ENCODE measurements at places on chromosomes 2 and 18.

GRCh38 chr2:148876202-148876594 is 1.2 kb downstream of the KIF5C start:
- no peaks in the 10 kb centered on the region for H3K36me3 ChIP-seq
- no peak overlapping the region for H3K27ac ChIP-seq
- H3K4me3 ChIP-seq, result peak overlapping the region; percentile 74
- H3K27me3 ChIP-seq, result no peaks in the 10 kb centered on the region

DNA sequence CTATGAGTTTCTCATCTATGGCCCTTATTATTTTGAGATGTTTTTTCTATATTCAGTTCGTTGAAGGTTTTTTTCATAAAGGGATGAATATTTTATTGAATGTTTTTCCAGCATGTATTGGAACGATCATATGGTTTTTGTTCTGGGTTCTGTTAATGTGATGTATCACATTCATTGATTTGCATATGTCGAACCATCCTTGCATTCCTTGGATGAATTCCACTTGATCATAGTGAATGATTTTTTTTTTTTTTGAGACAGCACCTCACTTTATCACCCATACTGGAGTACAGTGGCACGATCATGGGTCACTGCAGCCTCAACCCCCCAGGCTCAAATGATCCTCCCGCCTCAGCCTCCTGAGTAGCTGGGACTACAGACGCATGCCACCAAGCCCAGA is 5.5 kb upstream of the NEMP2 start:
- H3K36me3 ChIP-seq, result no peaks in the 10 kb centered on the region
- no peak for DNase-seq
- H3K27me3 ChIP-seq, result no peaks in the 10 kb centered on the region
- no peak overlapping the region for H3K4me3 ChIP-seq
- no peak overlapping the region for H3K27ac ChIP-seq
- peaks cover 9% of the 10 kb centered on the region for H3K4me1 ChIP-seq

GRCh38 chr2:64359892-64360657 is 93.9 kb upstream of the LGALSL start:
- H3K27ac ChIP-seq, result peak overlapping the region; percentile 86
- H3K4me1 ChIP-seq, result peaks cover 18% of the 10 kb centered on the region
- peak overlapping the region; percentile 21 for H3K4me3 ChIP-seq
- DNase-seq, result peak; percentile 88
- H3K36me3 ChIP-seq, result no peaks in the 10 kb centered on the region

DNA sequence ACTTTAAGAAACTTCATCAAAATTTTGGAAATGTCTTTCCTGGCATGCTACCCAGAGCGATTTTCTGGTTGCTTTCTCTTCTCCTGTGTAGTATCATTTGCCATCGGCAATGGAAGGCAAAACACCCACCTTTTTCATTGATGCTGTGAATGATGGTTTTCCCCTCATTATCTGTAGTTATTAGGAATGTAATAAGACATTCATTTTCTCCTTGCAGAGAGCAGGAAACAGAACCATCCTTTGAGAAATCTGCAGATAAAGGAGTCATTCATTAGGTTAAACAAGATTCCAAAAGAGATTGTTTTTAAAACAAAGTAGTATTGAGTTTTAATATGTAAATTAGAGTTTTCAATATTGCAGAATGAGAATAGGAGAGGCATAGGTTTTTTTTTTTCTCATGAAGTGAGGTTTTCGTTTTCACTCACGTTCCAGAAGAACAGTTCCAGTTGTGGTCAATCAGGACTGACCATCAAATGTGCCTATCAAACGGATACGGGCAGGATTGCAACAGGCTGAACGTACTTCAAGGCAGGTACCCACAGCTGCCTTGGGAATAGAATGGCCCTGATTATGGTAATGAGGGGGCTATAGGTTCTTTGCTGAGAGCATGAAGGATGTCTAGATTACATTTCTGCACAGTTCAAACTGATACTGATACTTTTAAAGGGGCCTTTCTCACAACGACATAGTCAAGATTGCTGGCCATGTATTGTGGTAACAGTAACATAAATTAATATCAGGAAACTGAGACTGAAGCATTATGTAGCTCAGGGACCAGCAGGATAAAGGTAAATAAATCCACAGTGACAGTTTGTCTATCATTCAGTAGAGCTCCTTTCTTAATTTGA is 49.8 kb upstream of the PLA2R1 start:
- no peaks in the 10 kb centered on the region for H3K27me3 ChIP-seq
- no peaks in the 10 kb centered on the region for H3K36me3 ChIP-seq
- no peak overlapping the region for H3K27ac ChIP-seq
- DNase-seq, result no peak
- no peaks in the 10 kb centered on the region for H3K4me1 ChIP-seq
- no peak overlapping the region for H3K4me3 ChIP-seq

GRCh38 chr18:72672364-72673184 is 128.4 kb upstream of the CBLN2 start:
- no peaks in the 10 kb centered on the region for H3K4me1 ChIP-seq
- no peak for DNase-seq
- H3K36me3 ChIP-seq, result no peaks in the 10 kb centered on the region
- no peaks in the 10 kb centered on the region for H3K27me3 ChIP-seq

DNA sequence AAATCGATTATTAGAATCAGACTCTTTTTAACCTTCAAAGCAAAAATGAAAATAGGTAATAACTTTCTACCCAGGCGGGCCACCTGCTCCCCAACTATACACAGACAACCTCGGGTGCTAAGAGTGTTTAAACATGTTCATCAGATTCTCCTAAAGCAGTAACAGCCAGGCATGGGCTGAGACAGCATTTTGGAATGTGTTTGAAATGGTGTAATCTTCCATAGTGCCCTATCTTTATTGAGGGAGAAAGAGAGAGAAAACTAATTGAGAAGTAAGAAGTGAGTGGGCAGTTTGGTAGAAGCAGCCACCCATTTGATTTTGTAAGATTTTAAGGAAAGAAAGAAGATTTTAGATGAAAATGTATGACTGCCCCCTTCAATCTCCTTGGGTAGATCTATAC is 196.1 kb upstream of the CTAGE1 start:
- peaks cover 19% of the 10 kb centered on the region for H3K4me1 ChIP-seq
- no peaks in the 10 kb centered on the region for H3K27me3 ChIP-seq
- no peak overlapping the region for H3K4me3 ChIP-seq
- DNase-seq, result no peak
- no peaks in the 10 kb centered on the region for H3K36me3 ChIP-seq
- H3K27ac ChIP-seq, result no peak overlapping the region
